H1 (cell line): ENCODE measurements at places on chromosomes 16 and 17. TPM values are rescaled to one million over a fixed set of nuclear protein-coding genes. Genes with fewer than 3 reads are reported as not detected.

DNA sequence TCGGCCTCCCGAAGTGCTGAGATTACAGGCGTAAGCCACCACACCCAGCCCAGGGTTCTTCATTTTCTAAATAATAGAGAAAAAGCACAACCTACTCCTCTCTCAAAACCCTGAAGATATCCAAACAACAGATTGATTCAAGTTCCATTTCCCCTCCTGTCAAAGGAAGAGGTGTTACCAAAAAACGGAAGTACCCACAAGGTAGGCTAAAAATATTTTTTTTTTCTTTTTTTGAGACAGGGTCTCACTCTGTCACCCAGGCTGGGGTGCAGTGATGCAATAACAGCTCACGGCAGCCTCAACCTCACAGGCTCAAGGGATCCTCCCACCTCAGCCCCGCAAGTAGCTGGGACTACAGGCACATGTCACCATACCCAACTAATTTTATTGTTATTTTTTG, 18.9 kb downstream of the UTP6 start:
- DNase-seq, result no peak

DNA sequence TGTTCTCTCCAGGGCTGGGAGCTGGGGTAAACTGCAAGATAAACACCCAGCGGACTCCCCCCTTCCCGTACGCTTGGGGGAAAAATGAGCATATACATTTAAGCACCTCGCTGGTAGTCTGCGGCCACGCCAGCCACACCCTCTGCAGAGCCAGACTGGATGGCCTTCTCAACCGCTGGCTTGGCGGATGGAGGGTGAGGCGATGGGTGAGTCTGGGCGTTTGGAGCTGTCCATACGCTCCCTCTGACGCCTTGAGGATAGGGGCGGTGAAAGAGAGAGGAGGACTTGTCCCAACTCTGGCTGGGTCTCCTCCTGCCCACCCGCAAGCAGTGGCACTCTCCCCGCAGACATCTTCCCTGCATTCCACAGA, 1.0 kb downstream of the ITGA3 start:
- no peak for DNase-seq

GRCh38 chr17:35052780-35053179, 10.7 kb downstream of the RFFL start:
- no peak for DNase-seq

DNA sequence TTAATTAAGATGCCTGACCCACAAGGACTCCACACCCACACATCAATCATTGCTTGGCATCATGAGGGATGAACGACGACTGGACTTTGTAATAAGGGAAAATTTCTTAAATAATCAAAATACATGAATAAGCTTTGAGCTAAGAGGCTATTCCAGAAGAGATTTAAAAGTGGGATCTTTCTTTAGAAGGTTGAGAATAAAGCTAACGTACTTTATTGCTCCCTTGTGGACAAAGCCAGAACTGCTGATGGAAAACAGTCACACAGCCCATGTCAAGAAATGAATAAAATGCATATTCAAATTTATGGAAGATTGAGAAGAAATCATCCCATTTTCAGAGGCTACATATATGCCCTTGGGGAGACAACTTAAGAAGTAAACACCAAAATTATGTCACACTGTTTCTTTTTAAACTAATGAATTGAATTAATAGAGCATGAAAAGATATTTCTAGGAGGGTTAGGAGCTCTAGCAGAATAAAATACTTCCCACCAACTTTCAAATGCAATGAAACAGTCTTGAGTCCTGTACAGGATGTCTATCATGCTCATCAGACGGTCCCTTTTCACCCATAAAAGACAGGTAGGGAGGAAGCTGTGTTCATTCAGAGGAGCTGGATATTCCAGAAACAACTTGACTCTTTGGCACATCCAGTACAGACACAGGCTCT, 60.2 kb upstream of the PHOSPHO1 start:
- DNase-seq, result no peak

DNA sequence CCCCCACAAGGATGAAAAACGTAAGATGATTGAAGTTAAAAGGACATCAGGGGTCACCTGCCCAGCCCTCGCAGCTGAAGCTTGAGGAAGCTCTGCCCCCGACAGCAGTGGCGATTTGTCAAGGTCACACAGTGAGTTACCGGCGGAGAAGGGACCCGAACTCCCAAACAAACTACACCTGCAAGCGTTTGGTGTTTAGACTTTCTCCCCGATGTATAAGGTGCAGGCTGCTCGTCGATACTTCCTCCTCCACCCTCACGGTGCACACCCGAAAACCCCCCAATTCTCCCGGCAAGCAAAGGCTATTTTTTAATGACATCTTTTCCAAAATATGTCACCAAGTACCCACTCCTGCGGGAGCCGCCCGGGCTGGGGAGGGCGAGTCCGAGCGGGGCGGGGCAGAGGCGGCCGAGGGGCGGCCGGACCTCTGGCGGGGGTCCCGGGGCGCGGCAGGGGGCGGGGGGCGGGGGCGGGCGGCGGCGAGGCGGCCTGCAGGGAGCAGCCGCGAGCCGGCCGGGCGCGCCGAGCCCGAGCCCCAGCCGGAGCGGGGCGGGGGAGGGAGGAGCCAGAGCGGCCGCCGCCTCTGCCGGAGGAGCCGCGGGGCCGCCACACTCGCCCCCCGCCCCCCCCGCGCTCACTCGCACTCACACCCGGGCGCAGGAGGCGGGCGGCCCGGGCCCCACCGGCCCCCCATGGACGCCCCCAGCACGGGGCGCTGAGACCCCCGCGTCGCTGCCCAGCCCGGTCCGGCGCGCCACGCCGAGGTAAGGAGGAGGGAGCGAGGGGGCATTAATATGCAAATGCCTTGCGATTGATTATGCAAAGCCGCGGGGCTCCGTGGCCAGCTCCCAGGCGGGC, at the start of gene THRA:
Gene THRA (plus strand): TSS at position 637 of the 858 bp plus-strand sequence. CDS start 11,524 bp downstream, outside the sequence.
- DNase-seq, result peak; percentile 89

GRCh38 chr16:14388243-14388642, 241.8 kb downstream of the PARN start:
- DNase-seq, result no peak

DNA sequence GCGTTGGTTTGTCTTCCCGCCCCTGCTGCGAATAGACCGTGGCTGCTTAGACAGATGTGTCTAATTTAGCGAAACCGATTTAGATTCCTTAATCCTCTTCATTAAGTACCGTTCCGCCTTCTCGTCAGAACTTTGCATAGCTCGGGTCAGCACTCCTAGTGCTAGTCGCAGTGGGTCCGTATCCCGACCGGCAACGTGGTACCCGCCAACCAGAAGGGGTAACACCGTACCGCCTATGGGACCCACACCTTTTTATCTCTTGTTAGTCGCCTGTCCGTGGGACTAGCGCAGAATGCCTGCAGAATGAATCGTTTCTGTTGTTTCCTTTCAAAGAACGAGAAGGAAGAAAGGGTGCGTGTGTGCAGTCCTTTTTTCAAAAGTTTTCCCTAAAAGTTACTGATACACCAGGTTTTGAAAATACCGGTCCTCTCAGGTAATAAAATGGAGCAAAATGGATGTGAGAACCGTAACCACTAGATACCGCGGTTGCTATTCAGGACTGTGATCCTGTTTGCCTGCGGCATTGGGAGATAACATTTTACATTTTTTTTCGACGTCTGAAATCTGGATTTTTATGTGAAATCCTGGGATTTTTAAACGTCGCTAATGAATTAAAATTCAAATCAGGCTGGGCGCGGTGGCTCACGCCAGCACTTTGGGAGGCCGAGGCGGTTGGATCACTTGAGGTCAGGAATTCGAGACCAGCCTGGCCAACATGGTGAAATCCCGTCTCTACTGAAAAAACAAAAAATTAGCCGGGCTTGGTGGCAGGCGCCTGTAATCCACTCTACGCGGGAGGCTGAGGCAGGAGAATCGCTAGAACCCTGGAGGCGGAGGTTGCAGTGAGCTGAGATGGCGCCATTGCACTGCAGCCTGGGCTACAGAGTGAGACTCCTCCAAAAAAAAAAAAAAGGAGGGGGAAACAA, 998 bp upstream of the SRSF1 start:
- DNase-seq, result no peak

DNA sequence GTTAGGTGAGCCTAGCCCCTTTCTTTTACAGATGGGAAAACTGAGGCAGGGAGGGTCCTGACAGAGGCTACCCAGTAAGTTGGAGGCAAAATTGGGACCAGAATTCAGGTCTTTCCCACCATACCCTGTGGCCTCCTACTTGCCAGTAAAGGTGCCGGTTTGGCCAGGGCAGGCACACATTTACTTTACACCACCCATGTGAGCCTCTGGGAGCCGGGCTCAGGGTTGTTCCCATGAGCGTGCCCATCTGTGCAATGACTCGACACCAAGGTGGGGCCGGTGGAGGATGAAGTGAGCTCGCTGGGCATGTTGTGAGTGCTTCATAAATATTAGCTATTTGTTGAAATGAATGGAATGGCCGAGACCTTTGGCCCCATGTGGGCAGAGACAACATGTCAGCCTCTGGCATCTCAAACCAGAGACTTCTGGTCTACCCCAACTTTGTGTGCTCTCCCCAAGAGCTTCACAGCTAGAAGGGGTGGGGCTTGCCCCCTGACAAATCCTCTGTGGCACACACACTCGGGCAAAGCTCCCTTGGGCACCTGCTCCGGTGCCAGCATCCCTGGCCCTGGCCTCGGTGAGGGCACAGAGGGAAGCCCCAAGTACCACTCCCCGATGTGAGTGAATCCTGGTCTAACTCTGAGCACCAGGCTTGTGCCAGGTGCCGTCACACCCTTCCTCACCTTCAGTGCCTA, 60.1 kb downstream of the SRCIN1 start:
- no peak for DNase-seq

DNA sequence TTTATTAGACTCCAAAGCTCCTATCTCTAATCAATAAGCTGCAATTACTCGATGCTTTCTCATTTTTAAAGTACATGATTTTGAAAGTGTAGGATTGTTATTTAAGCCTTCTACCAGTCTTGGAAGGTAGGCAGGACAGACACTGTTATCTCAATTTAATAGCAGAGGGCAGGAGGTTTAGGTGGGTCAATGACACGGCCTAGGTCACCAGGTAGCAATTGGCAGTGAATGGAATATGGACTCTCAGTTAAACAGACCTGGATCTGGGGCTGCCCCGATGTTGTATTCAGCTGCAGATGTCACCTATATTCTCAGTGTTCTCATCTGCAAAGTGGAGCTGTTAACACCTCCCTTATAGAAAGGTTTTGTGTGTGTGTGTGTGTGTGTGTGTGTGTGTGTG, 124.4 kb upstream of the ANKFN1 start:
- DNase-seq, result no peak

DNA sequence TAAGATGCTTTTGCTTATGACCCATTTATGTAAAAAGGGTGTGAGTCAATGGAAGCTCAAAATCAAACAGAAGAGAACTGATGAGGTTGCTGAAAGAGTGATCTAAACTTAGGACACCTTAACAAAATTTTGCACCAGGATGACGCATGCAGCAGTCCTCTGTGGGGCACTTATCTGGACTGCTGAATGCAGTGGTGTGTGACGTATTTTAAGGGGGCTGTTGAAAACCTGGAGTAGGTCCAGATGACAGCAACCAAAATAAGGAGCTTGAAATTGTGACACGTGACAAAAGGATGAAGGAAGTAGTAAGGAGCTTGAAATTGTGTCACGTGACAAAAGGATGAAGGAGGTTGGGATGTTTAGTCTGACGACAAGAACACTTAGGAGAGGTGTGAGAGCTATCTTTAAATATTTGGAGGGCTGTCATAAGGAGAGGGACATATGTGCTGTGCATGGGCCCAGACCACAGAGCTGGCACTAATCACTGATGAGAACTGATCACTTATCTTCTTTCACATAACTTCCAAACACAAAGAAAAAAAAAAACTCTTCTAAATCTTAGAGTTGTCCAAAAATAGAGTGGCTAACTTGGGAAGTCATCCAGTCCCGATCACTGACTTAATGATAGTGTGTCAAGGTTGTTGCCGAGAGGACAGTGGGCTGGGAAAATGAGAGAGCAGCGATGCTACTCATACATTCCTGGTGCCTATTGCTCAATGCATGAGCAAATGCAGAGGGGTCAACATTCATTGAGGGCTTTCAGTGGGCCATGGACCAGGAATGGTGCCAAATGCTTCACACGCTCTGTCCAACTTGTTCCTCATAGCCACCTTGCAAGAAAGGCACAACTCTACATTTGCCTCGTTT, 264.2 kb upstream of the ZFHX3 start:
- DNase-seq, result no peak

DNA sequence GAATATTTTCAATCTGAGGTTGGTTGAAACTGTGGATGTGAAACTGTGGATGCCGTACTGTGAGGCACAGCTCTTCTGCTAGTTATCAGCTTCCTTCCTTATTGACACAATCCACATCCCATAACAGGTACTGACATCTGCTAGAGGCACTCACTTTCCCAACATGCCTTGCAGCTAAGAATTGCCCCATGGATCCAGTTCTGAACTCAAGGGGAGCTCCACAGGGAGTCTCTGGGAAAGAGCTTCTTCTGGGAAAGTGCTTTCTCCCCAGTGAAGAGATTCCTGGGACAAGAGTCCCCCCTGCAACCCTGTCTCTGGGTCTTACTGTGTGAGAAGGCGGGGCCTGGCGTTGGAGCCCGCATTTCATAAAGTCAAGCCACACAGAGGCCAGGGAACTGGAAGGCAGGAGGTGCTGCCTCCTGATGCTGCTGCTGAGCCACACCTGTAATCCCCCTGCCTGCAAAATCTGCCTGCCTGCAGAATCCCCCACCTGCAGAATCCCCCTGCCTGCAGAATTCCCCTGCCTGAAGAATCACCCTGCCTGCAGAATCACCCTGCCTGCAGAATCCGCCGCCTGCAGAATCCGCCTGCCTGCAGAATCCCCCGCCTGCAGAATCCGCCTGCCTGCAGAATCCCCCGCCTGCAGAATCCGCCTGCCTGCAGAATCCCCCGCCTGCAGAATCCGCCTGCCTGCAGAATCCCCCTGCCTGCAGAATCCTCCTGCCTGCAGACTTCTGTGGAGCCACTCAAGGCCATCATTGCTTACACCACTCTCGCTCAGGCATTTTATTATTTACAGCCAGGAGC, 305.4 kb downstream of the FOXL1 start:
- DNase-seq, result no peak

- peak; percentile 41 for DNase-seq
Measured at GRCh38 chr17:282912-283882, 69.4 kb downstream of the RPH3AL start.

GRCh38 chr16:54750249-54750648, 180.4 kb upstream of the IRX5 start:
- no peak for DNase-seq

- DNase-seq, result no peak
Measured at GRCh38 chr17:33096161-33096560, 104.5 kb downstream of the SPACA3 start.

The TBC1D3L gene
- total RNA-seq, result 8.1 and 9.2 TPM in 2 replicates

The LGALS3BP gene
- 53.8 and 56.1 TPM in 2 replicates for total RNA-seq

The KRTAP4-5 gene
- total RNA-seq, result not detected in 2 replicates

The TMEM92 gene
- 11.9 and 12.2 TPM in 2 replicates for total RNA-seq

The ETV4 gene
- 137 and 143 TPM in 2 replicates for total RNA-seq

The CLEC3A gene
- not detected in 2 replicates for total RNA-seq

The KRT25 gene
- total RNA-seq, result not detected in 2 replicates

The GLP2R gene
- not detected in 2 replicates for total RNA-seq

The TNP2 gene
- total RNA-seq, result not detected in 2 replicates

The SOX9 gene
- total RNA-seq, result 4.9 and 5.2 TPM in 2 replicates
